ENCODE measurements at places on chromosomes 7 and 10. TPM values are rescaled to one million over a fixed set of nuclear protein-coding genes. Genes with fewer than 3 reads are reported as not detected.

The TAS2R41 gene
- total RNA-seq, result not detected

The SUN3 gene
- not detected for total RNA-seq

The CREB5 gene
- 2.4 TPM for total RNA-seq

The HABP2 gene
- total RNA-seq, result not detected

The LGI1 gene
- 1.6 TPM for total RNA-seq

The NOS3 gene
- total RNA-seq, result 2.7 TPM

The KCNH2 gene
- total RNA-seq, result 10.4 TPM

The CCDC71L gene
- total RNA-seq, result 27.1 TPM

The TAC1 gene
- total RNA-seq, result 0.24 TPM

The ABLIM1 gene
- 107 TPM for total RNA-seq

The ENTPD1 gene
- 14.4 TPM for total RNA-seq

The ARHGAP22 gene
- 2.9 TPM for total RNA-seq

The PLEKHA8 gene
- total RNA-seq, result 12.4 TPM

The DNAH11 gene
- total RNA-seq, result 0.73 TPM

The FGFBP3 gene
- total RNA-seq, result 1.5 TPM

The ELN gene
- total RNA-seq, result 15.0 TPM

The DIP2C gene
- 12.2 TPM for total RNA-seq

The CALCR gene
- not detected for total RNA-seq

The GBX1 gene
- total RNA-seq, result not detected

The SEMA4G gene
- 170 TPM for total RNA-seq

The UPK3BL1 gene
- total RNA-seq, result 6.3 TPM

The MOGAT3 gene
- total RNA-seq, result 43.1 TPM

The IL15RA gene
- total RNA-seq, result 15.4 TPM

The INSYN2A gene
- 0.15 TPM for total RNA-seq

The NCF1 gene
- 4.4 TPM for total RNA-seq

The DNAJB9 gene
- 9.3 TPM for total RNA-seq

The NEBL gene
- total RNA-seq, result 17.9 TPM

The TAS2R5 gene
- total RNA-seq, result 1.8 TPM

The ARHGAP19 gene
- 6.4 TPM for total RNA-seq

The OR13A1 gene
- total RNA-seq, result not detected

The EIF5AL1 gene
- total RNA-seq, result 0.53 TPM

The RASA4B gene
- total RNA-seq, result 13.4 TPM

The FAM25C gene
- total RNA-seq, result not detected

The EPHA1 gene
- 18.2 TPM for total RNA-seq

The COA1 gene
- total RNA-seq, result 35.7 TPM

The HYAL4 gene
- total RNA-seq, result not detected

The FAM24B gene
- 3.9 TPM for total RNA-seq

The SLC39A12 gene
- total RNA-seq, result 0.08 TPM

The NEUROG3 gene
- total RNA-seq, result 2.4 TPM

The MYO3A gene
- 1.0 TPM for total RNA-seq

The CALML5 gene
- not detected for total RNA-seq

The IKZF1 gene
- total RNA-seq, result 11.2 TPM

The HMX2 gene
- 0.20 TPM for total RNA-seq

The PCLO gene
- 7.2 TPM for total RNA-seq

The TLX1 gene
- total RNA-seq, result 1.7 TPM

The SLC13A4 gene
- total RNA-seq, result not detected

The C1GALT1 gene
- 30.6 TPM for total RNA-seq

The ZNF12 gene
- 21.8 TPM for total RNA-seq
